ENCODE measurements at places on chromosomes 5 and 9. TPM values are rescaled to one million over a fixed set of nuclear protein-coding genes. Genes with fewer than 3 reads are reported as not detected.
A peak's percentile ranks its signal among the peaks of the same experiment; 100 is the strongest.

- DNase-seq, result no peak
Observed at GRCh38 chr9:135165756-135166519, 78.5 kb downstream of the OLFM1 start.

DNA sequence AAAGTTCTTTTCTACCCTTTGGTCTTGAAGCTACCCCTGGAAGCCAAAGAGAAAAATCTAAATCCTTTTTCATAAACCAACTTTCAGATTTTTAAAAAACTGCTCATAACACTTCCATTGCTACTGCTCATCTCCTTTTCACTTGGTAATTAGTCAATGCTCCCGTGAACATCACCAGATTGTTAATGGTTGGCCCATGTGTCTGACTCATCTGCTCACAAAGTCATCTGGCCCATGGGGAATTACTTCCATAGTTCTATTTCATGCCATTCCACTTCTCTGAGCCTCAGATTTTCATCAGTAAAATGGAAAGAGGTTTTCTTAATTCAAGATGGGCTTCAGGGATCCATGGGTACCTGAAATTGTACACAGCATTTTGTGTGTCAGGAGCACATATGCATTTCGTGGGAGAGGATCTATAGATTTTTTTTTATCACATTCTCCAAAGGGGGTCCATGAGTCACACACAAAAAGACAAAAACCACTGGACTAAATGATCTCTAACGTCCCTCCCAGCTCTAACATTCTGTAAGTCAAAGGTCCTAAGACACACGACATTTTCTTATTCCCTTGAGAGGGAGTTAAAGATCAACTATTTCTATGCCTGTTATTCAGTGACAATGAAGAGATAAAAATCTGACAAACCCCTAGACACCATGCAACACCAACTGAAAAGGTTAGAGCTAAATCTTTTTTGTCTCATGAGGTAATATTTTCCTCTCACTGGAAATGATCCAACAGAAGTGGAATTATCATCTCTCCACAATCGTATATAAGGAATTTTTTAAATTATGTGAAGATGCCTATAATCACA, 75.4 kb downstream of the TEX10 start:
- DNase-seq, result peak; percentile 61

PCDHGA4 gene
- total RNA-seq, result 5.4 TPM

DNA sequence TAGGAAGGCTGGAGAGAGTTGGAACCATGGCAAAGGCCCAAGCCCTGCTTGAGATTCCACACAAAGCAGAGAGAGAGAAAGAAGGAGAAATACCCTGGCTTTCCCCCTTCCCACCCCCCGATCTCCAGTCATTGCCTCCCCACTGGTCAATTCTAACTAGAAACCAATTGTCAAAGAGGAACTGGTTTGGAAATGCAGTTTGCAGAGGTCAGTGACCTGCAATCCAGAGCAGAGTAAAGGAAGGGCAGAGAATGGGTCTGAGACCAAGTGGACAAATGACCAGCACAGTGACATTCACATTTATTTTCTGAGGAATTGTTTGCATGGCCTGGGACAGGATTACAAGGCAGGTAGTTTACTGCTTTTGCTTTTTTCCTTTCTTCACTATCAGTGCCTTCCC, 37.5 kb upstream of the ZFYVE16 start:
- DNase-seq, result no peak

JMY gene
- total RNA-seq, result 3.2 TPM

DNA sequence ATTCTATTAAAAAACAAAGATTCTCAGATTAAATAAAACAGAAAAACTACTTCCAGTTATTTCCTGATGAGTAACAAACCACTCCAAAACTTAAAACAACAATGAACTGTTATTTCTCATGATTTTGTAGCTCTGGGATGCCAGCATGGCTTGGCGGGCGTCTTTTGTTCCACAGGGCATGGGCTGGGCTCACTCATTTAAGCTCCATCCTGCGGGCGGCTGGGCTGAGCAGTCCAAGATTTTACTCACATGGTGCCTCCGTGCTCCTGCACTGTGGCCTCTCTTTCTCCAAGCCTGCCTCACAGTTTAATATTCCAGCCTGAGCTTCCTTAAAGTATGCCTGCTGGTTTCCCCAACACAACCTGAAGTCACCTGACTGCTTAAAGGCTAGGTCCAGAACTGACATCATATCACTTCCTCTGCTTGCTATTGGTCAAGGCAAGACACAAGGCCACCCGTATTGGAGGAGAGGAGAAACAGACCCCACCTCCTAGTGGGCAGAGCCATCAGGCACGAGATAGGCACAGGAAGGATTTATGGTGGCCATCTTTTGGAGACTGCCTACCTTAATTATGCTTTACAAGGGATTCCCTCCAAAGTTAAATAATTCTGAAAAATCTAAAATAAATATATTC, 41.6 kb upstream of the ZBTB43 start:
- no peak for DNase-seq

DNA sequence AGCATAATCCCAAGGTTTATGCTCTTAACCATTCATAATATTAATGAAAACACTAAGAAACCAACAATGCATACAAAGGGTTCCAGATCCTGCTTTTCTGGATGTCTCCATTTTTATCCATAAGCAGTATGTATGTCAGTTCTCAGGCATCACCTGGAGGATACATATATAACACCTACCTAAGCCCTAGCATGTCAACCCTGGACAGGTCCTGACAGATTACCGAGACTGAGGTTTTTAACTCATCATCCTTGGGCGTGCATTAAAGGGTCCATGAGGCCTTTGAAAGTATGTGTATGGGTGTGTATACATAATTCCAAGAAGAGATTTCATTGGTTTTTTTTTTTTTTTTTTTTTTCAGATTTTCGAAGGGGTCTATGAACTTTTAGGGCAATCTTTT, 70.6 kb downstream of the SH3TC2 start:
- no peak for DNase-seq

- DNase-seq, result no peak
Observed at GRCh38 chr5:142432961-142433360, 108.1 kb upstream of the SPRY4 start.

NOXA1 gene
- total RNA-seq, result not detected

- DNase-seq, result no peak
Observed at GRCh38 chr5:164000819-164001218, 495.4 kb downstream of the MAT2B start.

- no peak for DNase-seq
Observed at GRCh38 chr9:137807721-137808703, 69.6 kb upstream of the CACNA1B start.

GBGT1 gene
- total RNA-seq, result 1.8 TPM

DNA sequence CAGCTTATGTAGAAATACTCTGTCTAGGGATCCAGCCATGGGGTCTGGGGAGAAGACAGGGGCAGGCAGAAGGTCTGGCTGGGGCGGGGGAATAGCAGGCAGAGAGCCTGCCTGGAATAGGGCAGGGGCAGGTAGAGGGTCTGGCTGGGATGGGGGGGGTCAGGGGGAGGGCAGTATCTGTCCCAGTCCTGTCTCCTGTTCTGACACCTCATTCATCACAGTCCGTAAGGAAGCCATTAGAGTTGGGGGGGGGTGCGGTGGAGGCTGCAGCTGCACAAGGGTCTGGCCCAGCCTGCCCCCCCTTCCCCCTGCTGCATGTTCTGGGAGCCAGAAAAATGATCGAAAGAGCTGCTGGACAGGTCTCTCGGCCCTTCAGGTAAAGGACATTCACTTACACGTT, 32.6 kb downstream of the CNTFR start:
- no peak for DNase-seq

DNA sequence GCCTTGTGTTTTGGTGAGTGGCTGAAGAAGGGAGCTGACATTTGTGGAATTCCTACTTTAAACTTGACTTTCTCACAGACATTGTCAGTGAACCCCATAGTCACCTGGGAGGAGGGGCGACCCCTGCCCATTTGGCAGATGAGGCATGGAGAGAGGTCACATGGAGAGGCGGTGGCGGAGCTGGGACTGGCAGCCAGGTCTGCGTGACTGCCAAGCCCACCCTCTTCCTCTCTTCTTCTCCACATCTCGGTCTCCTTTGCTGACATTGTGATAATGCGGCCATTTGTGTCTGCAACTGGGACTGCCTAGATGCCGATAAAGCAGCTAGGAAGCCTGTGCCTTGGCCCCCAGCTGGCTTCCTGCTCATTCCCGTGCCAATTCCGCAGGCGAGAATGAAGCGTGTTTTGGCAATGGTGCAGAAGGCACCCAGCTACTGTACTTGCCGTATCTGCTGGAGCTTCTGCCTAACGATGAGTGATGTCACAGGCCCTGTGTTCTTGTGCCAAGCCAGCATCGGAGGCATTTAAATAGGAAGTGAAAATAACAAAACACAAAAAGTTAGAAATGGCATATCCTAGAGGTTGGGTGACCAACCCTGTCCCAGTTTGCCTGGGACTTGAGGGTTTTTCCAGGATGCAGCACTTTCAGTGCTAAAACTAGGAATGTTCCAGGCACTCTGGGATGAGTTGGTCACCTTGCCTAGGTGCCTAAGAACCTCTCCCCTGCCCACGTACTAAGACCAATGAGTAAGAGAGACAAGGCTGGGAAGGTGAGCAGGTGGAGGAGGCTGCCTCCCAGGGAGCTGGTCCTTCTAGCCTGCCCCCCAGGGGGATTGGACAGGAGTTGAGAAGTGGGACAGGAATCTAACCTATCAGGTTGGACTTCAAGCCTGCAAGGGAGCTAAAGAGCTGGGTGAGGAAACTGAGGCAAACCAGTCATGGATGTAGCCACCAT, 23.6 kb downstream of the OLFML2A start:
- DNase-seq, result peak; percentile 47
